ENCODE measurements at places on chromosomes 11 and 22.
A peak's percentile ranks its signal among the peaks of the same experiment; 100 is the strongest.

- no peak for DNase-seq
Measured at GRCh38 chr11:123268156-123268555, 73.1 kb upstream of the CLMP start.

- DNase-seq, result no peak
Measured at GRCh38 chr22:41380993-41381328, 781 bp upstream of the TEF start.

DNA sequence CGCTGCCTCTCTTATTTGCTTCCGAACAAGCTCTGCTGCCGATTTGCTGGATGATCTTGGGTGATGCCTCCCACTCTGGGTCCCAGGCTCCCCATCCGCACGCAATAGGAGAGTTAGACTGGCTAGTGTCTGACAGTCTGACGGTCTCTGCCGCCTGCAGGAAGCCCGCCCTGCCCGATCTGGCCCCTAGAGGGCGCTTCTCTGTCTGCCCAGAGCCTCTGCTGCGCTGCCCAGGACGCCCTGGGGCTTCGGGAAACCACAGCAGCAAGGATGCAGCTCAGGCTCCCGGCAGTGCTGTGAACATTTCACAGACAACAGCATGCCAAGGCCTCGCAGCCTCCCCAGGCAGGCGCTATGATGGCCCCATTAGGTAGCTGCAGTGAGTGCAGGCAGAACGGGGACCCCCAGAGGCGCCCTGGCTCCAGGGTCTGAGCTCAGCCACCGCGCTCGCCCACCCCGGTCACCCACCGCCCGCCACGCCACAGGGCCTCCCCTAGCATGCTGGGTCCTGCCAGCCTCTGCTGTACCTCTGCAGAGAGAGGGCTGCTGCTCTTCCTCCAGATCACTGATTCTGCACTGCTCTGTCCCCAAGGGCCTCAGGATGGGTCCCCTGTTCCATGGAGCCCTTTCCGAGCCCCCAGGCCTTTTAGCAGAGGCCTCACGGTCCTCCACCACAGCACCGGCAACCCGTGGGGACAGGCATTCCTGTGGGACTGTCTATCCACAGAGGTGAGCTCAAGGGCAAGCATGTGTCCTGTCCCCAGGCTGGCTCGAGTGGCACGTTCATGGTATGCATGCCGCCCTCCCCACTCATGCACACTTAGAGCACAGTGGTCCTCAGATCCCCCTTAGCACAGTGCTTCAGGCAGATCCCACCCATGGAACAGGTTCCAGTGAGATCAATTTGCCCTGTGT, 4.3 kb upstream of the BAIAP2L2 start:
- DNase-seq, result peak; percentile 29

DNA sequence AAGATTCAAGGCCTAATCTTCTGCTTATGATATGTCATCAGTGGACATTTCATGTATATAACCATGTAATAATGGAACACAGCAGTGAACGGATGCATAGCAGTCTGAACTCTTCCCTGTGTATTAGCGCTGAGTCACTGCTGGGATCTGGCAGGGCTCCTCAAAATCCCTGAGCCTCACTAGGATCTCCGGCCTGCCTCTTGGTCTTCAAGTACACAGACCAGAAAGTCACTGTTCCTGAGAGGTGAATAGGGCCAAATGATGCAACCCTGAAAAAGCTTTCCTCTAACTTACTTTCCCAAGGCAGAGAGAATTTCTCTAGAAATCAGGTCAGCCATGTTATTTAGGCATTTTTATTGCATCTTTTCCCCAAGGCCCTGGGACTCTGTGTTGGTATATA, 35.0 kb downstream of the POU2AF1 start:
- DNase-seq, result no peak

DNA sequence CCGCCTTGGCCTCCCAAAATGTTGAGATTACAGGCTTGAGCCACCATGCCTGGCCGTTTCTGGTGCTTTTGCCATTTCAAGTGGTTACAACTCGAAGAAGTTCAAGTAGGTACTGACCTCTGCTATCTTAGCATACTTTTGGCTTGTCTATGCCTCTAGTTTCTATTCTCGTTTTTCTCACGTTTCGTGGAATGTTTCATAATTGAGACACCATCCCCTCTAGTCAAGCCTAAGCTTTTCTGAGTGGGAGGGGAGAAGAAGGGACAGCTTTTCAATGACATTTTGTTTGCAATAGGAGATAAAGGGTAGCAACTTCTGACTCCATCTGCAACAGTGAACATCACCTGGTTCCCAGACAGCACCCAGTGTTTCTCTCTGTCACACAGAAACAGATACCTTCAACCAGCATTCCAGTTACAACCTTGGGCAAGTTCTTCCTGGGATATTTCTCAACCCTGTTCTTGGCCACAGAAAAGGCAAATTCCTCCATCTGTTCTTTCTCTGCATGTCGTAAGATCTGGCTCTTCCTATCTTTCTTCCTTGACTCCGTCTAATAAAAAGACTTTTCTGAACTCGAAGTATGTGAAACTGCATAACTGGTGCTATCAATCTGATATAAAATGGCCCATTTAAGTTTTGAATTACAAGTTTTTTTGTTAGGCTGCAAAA, 25.5 kb downstream of the DDI1 start:
- DNase-seq, result no peak

DNA sequence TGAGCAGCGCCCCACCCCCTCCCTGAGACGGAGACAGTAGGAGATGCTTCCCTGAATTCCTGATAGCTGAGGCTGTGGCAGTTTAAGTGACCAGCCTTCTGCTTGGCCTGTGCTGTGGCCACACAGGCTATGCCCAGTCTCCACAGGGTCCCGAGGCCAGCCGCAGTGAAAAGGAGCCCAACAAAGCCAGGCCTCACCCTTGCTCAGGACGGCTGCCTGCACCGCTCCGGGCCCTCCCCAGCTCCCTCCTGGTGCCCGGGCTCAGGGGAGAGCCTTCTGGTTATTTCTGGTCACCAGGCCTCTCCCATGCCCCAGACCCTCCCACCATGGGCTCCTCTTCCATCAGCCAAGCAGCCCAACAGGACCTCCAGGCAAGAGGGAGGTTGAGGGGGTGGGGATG, 28.8 kb downstream of the LRRC10B start:
- DNase-seq, result no peak

- DNase-seq, result peak; percentile 38
Measured at GRCh38 chr22:24951942-24952836, at the start of gene KIAA1671. Gene KIAA1671 (plus strand): TSS chr22:24952716. CDS start chr22:25028000, 75,284 bp downstream.

DNA sequence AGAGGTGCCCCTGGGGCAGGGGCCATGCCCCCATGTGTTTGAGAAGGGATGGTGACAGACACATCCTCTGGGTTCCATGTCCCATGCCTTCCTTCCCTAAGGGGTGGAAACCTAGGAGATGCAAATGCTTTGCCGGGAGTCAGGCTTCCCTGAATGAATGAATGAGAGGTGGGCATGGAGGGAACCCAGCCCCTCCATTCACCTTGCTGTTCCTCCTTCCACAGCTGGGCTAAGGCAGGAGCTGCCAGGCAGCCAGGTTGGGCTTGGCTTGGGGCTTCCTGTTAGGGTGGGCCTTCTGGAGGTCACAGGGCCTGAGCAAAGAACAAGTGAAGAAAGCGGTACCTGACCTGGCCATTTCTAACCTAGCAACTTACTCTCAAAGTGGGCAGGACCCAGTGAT, 926 bp downstream of the POU2F3 start:
- no peak for DNase-seq

- no peak for DNase-seq
Measured at GRCh38 chr11:37558619-37559210, 960.7 kb upstream of the RAG2 start.

- DNase-seq, result peak; percentile 35
Measured at GRCh38 chr11:3091846-3092602, 34.8 kb upstream of the CARS1 start.

- DNase-seq, result peak; percentile 67
Measured at GRCh38 chr11:116835042-116835772, 2.2 kb downstream of the APOA1 start.

- DNase-seq, result peak; percentile 6
Measured at GRCh38 chr11:90134478-90135003, at the start of gene NAALAD2. Gene NAALAD2 (plus strand): TSS chr11:90134663. CDS start chr11:90134759, 96 bp downstream.

DNA sequence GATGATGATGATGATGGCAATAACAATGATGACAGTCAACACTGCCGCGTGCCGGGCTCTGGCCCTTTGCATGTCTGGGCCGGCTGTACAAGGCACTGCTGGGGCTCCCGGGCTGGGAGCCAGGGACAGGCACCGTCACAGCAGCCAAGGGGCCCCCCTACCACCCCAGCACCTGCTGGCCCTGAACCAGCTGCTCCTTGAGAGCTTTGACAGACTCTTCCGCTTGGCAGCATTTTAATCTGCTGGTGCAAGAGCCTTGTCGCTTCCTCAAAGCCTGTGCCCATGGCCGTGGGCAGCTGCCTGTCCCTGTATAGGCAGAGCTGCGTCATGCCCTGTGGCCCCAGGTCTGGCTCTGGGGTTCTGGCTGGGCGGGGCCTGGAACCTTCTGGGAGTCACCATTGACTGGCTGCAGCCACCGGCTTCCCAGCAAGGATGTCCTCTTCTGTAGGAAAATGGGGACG, 12.9 kb upstream of the MUC6 start:
- no peak for DNase-seq

DNA sequence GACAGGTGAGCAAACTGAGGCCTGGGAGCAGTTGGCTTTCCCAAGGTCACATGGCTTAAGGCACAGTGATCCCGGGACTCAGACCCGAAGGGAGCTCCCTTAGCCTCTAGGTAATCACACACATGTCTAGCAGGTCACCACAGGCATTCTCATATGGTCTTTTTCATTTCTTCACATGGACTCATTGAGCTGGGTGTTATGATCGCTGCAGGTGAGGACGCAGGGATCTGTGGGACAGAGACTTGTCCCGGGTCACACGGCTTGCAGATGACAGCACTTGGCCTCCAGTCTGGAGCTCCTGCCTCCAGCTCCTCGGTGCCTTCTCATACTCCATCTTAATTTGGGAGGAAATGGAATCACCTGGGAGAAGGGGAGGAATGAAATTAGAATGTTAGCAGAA, 23.6 kb upstream of the CACNG2 start:
- DNase-seq, result no peak

- DNase-seq, result no peak
Measured at GRCh38 chr11:86124251-86125233, 55.7 kb upstream of the PICALM start.

DNA sequence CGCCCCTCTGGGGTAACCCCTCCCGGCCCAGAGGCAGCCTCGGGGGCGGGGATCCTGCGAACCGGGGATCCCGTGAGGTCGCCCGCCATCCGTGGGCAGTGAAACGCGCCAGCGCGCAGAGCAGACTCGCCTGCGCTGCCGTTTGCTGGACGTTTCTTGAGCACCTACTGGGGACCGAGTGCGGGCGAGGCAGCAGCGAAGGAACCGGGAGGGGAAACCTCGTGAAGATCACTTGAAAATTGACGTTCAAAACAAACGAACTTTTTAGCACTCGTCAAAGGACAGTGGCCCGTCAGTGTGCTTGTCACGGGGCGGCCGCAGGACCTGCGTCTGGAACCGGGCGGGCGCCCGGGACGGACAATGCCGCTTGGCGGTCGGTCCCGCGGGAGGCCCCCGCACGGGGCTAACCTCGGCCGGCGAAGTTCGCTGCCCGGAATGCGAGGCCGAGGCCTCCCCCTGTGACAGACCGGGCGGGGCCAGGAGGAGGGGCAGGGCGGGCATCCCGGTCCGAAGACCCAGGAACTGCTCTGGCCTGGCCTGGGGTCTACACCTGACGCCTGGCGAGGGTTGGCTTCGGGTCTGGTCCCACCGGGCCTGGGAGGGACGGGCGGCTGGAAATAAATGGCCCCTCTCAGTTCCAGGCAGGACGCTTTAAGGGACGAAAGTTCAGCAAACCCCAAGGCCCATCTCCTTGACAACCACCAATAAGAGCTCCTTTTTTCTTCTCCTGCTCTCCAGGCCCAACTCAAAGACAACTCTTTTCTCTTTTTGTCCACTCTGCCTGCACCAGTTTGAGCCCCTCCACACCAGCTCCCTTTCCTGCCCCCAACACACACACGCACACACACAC, 723 bp upstream of the SCUBE1 start:
- DNase-seq, result no peak

DNA sequence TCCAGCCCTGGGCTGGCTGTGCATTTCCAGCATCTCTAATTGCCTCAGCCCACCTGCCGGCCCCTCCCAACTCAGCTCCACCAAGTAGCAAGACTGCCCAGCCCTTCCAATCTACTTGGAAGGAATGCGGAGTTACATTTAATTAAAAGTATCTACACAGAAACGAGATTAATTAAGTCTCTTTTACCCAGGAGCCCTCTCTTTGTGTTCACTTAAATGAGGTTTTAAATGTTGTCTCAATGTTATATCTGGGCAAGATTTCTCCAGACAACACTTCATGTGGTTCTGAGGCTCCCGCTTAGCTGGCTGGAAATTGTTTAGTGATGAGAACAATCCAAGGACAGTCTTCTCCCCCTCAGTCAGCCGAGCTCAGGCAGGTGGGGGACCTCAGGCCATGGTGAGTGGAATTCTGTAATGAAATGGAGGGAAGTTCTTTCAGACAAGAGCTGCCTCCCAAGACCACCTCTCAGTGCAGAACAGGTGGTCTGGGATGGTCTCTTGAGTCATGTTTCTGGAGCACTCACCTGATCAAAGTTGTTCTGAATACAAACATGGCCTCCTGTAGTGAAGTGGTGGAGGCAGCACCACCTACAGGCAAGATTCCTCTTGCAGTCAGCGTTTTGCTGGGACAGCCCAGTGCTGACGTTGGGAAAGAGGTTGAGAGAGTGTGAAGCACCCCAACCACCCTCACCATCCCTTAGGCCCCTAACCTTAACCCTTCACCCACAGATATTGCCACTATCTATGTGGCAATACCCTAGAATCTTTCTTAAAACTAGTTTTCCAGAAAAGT, 371.6 kb downstream of the CADM1 start:
- DNase-seq, result no peak

DNA sequence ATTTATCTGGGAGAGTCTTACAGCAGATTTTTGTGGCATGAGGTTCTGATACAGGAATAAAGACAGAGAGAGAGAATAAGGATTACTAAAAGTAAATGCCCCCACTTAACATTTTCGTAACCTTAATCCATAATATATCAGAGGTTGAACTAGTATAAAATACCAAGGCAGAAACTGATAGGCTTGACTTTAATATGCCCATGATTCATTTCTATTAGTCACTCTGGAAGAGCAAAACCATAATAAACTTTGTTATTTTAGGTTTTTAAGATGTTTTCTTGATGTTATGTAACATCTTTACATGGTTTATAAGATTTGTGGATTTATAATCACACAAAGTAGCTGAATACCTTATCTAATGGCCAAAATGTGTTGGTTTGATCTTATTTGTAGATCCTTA, 19.1 kb downstream of the GUCY1A2 start:
- no peak for DNase-seq

GRCh38 chr11:66315921-66316811, 678 bp downstream of the CD248 start:
- no peak for DNase-seq

GRCh38 chr11:13921545-13921944, 41.0 kb upstream of the SPON1 start:
- DNase-seq, result no peak

- no peak for DNase-seq
Measured at GRCh38 chr22:29310065-29310862, 3.8 kb downstream of the GAS2L1 start.
